C1 segment of cervical spinal cord (tissue), 14 donors: ENCODE measurements at places on chromosomes 2 and 18.

- no peak for DNase-seq
Observed at GRCh38 chr18:10524507-10525370, 1.1 kb upstream of the NAPG start.

DNA sequence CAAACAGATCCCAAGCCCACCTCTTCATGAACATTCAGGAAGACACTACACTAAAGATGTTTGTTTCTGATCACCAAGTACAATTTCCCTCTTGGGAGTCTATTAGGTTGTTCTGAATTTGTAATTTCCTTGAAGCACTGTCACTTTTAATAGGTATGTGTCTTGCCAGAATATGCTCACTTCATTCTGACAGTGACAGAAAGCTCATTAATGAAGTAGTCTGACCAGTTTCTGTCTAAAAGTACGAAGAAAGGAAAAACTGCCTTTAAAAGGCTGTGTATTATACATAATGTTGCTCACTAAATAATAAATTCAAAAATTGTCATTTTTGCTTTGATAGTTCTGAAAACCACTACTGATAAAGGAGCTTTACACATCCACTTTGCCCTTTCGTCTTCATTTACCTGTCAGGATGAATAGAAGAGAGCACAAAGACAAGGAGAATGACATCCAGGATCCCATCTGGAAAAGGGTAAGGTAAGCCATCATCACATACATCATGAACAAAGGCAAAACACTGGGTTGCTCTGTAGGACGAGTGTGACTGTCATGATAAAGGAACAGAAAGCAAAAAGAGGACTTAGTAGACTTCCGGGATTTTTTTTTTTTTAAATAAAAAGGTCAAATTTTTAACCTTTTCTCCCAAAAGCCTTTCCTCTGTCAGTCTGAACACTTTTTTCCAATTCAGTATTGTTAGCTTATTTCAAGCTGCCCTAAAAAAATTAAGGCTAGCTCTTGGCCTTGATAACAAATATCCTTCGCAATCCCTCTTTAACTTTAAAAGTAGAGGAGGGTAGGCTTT is 103.4 kb downstream of the METTL8 start:
- DNase-seq = no peak

DNA sequence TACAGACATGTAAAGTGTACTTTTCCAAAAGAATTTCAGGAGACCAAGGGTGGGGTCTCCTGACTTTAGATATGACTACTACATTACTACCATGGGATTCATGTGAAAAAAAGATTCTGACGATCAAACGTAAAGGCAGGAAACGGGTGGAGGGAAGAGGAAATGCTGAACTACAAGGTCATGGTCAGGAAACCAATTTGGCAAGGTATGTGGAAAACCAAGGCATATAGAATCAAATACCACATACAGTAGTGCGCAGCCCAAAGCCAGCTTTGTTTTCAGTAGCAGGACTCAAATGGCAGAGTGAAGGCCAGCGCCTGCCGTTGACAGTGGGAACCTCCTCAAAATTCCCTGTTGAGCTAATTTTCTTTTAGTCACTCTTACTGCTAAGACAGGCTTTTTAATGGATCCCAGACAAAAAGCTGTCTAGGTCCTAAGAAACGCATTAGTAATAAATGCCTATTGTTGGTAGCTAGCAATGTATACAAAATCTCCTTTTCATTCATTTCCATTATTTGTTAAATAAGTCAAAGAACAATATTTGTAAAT is 57.6 kb upstream of the SERTAD2 start:
- no peak for DNase-seq

DNA sequence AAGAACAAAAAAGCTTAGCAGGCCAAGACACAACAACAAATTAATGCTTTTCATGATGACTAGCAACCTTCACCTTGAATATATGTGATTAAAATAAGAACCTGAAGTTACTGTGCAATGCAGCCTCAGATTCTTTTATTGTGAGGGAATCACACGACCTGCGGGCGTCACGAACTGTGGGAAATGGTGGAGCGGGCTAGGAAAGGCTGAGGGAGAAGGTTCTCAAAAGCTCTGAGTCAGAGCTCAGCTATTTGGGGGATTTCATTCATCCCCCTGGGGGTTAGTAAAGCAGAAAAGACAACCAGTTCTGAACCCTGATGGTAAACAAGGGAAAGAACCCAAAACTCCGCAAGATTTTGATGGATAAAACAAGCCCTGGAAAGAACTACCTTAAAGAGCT is 89.3 kb upstream of the NCKAP5 start:
- no peak for DNase-seq

DNA sequence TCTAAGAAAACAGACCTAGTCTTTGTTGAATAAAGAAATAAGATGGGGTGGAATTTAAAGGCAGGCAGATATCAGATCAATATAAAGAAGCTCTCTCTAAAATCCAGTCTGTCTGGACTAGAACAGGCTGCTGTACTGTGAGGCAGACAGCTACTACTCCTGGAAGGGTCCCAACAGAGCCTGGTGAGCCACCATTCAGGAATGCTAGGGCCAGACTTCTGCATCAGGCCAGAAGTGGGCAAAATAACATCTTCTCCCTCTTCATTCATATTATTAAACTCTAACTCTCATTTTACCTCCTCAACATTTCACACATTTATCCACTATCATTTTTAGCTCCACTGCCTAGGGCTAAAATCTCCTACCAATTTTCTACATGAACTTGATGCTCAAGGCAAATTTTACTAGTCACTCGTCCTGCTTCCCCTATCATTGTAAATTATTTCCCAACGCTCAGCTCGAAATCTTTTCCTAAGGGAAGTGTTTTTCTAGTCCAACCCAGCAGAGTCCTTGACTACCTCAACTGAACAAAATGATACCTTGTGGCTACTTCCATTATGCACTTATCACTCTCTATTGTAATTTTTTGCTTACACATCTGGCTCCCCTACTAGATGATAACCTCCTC is 45.2 kb upstream of the GLS start:
- DNase-seq = no peak

DNA sequence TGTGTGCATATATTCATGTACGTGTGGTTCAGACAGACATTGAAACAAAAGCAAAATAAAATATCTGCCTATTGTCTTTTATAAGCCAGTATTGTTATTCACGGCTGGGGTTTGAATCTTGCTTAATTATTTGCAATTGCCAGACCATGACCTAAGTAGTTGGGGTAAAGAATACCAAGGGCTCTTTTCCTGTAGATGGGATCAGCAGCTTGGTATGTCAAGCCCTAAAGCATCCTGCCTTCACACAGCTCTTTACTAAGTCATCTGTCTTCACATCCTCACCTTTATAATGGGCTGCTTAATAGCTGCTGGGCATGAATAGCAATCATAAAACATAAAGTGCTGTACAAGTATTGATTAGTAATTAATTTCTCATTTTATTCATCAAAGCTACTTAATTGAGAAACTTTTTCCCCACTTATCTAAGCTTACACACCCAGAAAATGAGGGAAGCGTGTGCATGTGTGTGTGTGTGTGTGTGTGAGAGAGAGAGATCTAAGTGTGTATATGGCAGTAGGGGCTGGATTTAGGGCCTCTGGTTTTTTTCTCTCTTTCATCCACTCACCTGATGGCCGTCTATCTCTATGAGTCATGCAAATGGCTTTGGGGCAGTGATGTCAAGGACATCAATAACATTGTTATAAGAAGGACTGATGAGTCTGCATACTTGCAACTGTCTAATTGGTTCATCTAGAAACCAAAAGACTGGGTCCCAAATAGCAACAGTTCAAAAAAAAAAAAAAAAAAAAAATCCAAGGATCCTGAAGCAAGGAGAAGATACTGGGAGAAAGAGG is 244.1 kb upstream of the TNP1 start:
- no peak for DNase-seq

DNA sequence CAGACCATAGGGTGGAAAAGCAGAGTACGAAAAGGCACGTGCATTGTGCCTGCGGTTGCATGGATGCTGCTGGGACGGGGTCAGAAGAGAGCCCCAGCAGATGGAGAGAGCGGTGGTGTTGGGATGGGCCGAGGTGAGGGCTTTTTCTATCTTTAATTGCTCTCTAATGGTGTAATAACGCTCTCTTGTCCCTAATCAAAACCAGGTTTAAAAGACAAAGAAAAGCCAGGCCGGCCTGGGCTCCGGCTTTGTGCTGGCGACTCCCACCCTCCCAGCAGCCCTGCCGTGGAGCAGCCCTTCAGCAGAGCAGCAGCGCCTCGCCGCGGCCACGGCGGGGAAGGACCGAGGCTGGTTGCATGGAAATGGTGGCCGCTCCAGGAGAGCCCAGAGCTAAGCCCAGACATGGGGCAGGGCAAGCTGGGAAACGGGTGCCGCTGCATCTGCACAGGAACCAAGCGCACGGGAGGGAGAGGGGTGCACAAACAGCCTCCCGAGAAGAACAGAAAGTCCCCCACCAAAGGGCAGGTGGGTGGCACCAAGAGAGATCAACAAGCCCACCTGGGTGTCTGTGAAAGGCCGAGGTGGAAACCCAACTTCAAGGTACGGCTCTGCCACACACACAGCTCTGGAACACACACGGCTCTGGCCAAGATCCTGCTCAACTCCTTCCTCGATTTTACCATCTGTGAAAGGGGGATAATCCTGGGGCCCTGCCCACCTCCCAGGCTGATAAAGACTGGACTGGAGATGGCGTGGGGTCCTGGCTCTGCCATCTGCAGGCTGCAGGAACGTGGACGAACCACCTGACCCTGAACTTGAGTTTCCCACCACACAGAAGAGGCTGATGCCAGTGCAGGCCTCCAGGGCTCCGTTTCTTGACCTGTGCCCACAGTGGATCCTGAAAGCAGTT is 15.0 kb downstream of the HS1BP3 start:
- peak; percentile 82 for DNase-seq

GRCh38 chr2:33497221-33497650 is 20.8 kb downstream of the RASGRP3 start:
- DNase-seq = no peak

- DNase-seq = no peak
Observed at GRCh38 chr2:72581560-72582181, 244.2 kb downstream of the EXOC6B start.

- DNase-seq = no peak
Observed at GRCh38 chr2:229798446-229799155, 84.2 kb upstream of the DNER start.

DNA sequence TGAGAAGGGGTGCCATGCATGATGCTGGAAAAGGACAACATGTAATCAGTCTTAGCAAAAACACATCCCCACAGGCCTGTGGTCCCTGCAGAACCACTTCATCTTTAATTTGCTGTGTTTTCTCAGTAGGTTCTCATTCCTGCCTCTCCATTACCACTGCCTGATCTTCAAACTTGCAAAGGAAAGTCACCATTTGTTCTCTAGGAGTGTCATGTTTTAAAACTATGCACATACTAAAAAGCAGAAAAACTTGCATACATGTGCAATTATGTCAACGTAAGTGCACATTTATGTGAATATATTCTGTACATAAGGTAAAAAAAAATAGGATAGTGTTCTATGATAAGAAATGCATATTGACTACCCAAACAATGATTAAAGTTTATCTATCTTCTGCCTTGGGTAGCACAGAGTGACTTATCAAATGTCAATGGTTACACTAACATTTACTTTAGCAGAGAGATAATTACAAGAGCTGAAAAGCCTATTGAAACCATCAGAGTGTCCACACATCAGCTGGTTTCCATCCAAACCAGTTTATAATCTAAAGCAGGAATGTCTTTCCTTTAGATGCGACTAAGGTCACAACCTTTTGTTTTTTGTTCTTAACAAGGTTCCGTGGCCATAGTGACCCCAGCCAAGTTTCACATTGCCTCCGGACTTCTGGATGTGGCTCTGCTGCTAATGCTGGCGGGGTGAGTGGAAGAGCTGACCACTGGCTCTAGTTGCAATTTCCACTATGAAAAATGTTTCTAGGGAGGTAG is 58.7 kb upstream of the RMDN2 start:
- no peak for DNase-seq

DNA sequence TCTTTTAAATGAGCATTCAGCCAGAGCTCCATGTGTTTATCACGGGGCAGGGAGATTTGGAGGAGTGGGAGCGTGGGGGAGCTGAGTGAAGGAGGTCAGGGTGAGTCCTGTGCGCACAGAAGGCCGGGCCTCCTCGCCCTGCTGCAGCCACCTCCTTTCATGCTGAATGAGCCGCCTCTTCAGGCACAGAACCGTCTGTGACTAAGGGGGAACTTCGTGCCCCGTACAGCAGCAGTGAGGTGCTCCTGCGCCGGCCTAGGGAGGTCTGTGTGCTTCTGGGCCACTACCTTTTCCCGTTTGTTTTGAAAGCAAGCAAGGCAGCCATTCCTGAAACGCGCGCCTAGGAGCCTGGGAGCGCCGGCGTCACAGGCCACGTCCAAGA is 27.1 kb upstream of the ZNF516 start:
- no peak for DNase-seq

DNA sequence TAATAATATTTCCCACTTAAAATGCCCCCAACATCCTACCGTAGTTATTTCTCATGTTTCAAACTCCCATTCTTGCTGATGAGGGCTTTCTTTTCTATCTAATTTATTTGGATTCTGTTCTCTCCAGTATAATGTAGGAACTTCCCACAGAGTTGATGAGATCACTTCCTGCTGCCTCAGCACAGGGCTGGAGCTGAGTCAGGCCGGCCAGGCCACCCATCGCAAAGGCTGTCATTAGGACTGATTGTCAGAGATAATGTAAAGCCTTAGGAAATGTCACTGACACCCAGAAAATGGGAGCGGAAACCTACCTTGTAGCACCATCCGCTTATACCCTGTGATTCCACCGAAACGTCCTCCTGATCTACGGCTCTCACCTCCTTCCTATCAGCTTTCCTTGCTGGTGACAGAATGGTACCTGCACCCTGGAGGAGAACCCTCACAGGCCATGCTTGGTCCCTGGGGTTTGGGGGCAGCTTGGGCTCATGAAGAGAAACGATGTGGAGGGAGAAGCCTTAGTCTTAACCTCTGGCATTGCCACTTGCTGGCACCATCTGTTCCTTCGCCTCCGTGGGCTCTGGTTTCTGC is 672.8 kb upstream of the ID2 start:
- DNase-seq = no peak

DNA sequence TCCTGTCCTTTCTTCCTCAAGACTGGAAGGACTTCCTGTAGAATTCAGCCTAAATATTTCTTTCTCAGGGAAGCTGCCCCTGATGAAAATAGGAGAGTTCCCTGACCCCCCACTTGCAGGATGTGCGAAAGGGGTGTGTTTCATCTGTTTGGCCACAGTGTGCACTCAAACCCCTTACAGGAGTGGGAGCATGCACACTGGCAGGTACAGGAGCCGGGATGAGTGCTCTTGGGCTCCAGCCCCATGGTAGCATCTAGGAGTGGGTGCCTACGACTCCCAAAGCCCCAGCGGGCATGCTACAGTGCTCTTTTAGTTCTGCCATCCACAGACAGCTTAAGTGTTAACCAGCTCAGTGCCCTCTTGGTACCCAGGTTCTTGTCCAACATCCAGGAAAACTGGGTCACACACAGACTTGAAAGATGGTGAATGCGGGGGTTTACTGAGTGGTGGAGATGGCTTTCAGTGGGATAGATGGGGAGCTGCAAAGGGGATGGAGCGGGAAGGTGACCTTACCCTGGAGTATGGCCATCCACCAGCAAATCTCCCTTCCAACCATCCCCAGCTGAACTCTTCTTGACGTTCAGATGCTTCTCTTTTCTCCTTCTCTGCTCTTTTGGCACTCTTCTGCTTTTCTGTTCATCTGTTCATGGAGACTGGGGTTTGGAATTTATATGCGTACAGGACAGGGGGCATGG is 295.0 kb upstream of the NCKAP5 start:
- no peak for DNase-seq
